ENCODE measurements at places on chromosomes 2 and 18. TPM values are rescaled to one million over a fixed set of nuclear protein-coding genes. Genes with fewer than 3 reads are reported as not detected.

The RAPGEF4 gene
- polyA plus RNA-seq = 2.1 TPM

The ZAP70 gene
- 2.6 TPM for polyA plus RNA-seq

- no peak for DNase-seq
Observed at GRCh38 chr2:28413899-28414295, 21.2 kb downstream of the FOSL2 start.

The CYP1B1 gene
- 2.1 TPM for polyA plus RNA-seq

DNA sequence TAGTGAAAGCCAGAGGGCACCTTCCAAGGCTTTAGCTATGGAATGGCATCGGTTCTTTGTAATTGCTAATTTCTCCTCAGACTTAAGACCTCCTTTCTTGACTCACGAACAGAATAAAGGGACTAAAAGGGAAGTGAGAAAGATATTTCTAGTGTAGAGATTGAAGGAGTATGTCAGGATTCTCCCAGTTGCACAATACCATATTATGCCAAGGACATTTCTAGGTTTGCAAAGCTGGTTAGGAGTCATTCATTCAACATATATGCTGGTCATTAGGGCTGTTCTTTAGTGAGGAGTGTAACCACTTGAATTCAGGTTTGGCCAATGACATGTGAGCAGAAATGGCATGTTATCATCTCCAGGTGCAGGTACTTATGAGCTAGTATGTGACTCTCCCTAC is 7.4 kb downstream of the REEP1 start:
- no peak for DNase-seq

DNA sequence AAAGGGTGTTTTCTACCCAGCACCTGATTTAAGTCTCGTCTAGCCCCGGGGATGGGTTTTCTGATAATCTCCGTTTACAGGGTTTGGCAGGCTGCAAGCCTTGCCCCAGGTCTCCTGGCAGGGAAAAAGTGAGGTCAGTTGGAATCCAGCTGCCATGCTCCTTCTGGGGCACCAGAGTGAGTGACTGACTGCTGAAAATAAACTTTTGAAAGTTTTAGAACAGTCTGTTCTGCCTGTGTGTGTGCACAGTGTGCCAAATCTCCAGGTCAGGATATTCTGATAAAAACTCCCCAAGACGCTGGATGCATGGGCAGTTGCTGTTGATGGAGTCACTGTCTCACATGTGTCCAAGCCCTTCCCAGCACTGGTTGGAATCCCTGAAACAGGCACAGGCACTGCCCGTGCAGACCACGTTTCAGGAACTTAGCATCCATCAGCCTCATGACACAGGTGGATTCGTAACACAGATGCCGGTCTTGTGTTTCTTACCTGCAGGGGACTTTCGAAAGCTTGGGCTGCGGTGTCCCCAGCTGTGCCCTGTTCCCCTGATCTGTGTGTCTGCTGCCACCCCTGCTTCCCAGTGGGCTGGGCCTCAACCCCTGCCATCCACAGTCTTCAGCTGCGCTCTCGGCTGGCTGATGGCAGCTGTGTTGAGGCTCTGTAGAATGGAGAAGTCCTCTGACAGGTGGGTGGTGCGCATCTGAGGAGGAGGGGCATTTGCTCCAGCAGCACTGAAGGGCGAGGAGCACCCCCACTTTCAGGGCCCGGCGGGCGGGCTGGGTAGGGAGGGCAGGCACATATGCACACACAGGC is 65.0 kb downstream of the SH3RF3 start:
- DNase-seq = no peak

- DNase-seq = no peak
Observed at GRCh38 chr2:239195992-239196391, 204.8 kb downstream of the HDAC4 start.

The SERPINB13 gene
- not detected for polyA plus RNA-seq

The POTEJ gene
- polyA plus RNA-seq = 0.19 TPM

- DNase-seq = no peak
Observed at GRCh38 chr18:47898055-47898454, 32.4 kb downstream of the SMAD2 start.

- DNase-seq = no peak
Observed at GRCh38 chr2:168658706-168659105, 143.7 kb upstream of the NOSTRIN start.

DNA sequence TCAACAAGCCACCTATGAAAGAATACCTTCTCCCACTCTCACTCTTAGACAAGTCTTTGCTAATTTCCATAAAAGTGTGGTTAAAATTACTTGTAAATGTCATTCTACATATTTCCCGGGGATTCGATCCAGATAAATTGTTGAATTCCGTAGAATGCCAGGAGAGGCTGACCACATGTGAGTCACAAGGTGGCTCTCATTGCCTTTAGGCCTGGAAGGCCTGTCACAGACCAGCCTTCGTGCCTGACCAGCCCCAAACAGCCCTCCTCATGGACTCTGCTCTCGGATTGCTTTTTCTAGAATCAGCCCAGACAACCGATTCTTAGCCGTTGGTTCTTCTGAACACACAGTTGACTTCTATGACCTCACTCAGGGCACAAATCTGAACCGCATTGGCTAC is 86.0 kb downstream of the RTN4 start:
- DNase-seq = no peak

The GKN2 gene
- polyA plus RNA-seq = 0.07 TPM

- DNase-seq = no peak
Observed at GRCh38 chr2:128595763-128596395, 277.2 kb upstream of the HS6ST1 start.

DNA sequence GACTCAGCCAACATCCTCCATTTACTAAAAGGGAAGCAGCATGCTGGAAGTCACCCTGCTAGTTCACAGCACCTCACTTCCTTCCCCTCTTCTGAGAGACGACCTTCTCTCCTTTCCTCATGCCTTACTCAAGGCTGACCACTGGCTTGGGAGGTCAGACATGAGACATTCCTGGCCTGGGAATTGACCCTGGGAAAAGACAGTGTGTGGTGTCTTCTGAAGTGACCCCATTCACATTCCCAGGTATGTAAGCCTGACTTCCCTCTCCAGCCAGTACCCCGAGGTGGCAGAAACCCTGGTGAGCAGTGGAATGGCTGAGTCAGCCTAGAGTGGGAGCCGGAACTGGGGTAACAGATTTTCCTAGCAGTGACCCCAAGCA is 92.4 kb downstream of the PLB1 start:
- DNase-seq = no peak

DNA sequence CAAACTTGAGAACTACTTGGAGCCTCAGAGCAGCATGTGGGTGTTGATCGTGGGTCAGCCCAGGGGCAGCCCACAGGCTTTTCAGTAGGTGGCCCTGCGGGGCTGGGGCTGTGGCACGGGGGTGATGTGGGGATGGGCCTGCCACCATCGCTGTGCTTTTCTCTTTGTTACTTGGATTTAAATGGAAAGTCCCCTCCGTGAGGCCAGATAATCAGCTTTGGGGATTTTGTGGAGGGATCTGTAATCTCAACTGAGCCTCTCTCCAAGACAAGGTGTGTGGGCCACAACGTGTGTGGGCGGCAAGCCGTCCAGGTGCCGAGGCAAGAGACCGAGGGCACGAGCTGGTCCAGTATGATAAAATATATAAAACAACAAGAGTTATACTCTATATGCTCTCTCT is 16.7 kb downstream of the COLEC11 start:
- DNase-seq = no peak

DNA sequence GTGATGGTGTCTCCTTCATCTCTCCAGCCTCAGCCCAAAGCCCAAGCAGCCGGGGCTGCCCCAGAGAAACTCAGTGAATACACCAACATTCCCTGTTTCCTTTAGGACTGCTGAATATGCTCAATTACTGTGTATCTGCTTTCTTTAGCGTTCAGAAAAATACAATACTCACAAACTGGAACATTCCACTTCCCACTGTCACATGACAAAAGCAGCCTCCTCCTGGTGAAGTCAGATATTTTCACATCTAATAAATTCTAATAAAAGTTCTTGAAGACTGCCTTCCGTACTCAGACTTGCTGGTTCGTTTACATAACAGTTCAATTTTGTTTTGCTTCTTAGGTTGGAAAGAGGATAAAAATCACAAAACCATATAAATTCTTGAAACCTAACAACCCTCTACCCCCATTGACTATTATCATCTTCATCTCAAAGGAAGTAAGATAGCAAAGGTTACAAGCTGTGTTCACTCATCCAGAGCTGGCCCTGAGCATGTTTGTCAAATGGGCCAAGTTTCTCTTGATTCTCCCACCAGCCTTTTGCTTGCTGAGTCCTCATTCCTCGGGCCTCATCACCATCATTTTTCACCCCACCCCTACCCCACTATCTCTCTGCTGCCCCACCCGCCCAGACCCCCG is 190.8 kb upstream of the HNRNPA3 start:
- DNase-seq = no peak

DNA sequence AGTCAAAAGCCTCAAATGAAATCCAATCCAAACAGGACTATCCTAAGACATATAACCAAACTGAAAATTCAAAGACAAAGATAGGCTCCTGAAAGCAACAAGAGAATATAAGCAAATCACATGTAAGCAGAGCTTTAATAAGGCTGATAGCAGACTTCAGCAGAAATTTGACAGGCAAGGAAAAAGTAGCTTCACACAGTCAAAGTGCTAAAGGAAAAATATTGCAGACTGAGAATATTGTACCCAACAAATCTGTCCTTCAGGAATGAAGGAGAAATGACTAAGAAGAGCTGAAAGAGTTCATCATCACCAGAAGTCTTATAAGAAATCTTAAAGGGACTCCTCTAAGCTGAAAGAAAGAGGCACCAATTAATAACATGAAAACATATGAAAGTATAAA is 150.0 kb downstream of the EVA1A start:
- DNase-seq = no peak

- no peak for DNase-seq
Observed at GRCh38 chr2:74250189-74250631, 51.8 kb downstream of the MTHFD2 start.

- no peak for DNase-seq
Observed at GRCh38 chr2:233964581-233964980, 47.4 kb downstream of the TRPM8 start.

- DNase-seq = peak; percentile 39
Observed at GRCh38 chr18:23357996-23358594, 95.0 kb upstream of the RIOK3 start.

The CDCA7 gene
- polyA plus RNA-seq = 0.19 TPM

GRCh38 chr2:79511320-79511951 is 1.4 kb upstream of the CTNNA2 start:
- DNase-seq = peak; percentile 71

DNA sequence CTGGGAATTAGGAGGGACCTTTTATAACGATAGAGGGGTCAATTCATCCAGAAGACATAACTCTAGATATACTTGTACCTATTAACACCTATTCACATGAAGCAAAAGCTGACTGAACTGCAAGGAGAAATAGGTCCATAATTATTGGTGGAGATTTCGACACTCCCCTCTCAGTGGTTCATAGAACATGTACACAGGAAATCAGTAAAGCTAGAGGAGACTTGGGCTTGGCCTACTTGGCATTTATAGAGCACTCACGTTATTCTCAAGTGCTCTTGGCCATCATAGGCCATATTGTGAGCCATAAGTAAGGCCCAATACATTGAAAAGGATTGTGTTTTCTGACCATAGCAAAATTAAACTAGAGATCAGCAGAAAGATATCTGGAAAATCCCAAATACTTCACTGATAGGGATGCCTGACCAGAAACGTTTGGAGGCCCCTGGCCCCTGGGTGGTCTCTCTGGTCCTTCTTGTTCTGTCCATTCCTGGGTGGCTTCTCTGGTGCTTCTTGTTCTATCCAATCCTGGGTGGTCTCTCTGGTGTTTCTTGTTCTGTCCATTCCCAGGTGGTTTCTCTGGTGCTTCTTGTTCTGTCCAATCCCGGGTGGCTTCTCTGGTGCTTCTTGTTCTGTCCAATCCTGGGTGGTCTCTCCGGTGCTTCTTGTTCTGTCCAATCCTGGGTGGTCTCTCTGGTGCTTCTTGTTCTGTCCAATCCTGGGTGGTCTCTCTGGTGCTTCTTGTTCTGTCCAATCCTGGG is 49.0 kb downstream of the SNED1 start:
- no peak for DNase-seq

DNA sequence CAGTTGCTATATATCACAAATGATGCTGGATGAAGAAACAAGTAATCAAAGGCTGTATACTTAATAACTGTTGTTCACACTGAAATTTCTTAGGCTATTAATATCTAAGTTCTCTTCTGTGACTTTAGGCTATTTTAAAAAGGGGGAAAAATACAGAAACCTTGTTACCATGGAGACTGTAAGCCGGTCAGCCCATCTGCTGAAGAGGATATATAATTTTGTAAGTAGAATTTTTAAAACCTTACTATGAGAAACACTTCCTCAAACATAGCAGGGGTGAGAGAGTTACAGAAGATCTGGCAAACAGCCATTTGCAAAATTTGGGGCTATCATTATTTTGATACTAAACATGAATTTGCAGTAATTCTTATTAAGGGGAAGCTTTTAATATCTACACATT is 27.8 kb downstream of the CACNB4 start:
- no peak for DNase-seq

- DNase-seq = no peak
Observed at GRCh38 chr18:79724299-79725080, 44.9 kb downstream of the CTDP1 start.

GRCh38 chr2:134198006-134198634 is 55.8 kb upstream of the MGAT5 start:
- no peak for DNase-seq

DNA sequence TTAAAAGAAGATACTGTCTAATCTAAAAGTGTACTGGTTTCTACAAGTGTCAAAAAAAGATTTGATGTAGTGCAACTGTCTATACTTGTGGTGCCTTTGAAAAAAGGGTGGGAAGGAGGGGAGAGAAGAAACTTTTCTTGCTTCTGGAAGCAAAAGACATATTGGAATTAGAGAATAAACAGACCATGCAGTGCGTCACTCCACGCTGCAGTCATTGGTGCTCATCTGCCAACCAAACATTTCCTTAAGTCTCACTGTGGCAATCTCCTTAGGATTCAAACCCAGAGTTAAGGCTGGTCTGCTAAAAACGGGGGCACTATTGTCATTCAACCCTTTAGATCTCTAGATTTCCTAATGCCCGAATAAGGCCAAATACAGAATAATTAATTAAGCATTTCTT is 50.9 kb downstream of the PELI1 start:
- DNase-seq = no peak

- DNase-seq = no peak
Observed at GRCh38 chr2:238507836-238508235, 81.1 kb downstream of the ASB1 start.

DNA sequence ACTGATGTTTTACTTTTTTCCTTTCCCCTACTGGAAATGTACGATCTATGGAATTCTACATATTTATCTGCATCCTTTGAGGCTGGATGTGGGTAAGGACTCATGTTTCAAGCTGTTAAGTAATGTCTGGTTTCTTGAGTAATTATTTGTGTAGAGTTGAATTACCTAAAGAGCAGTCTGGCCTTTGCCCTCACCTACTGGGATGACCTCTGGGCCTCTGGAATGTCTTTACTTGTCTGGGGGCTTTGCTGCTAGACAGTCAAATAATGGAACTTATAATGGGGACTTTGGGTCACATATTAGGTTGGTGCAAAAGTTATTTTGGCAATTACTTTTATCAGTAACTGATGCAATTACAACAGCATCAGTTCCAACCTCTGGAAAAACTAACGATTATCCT is 244.7 kb downstream of the CCDC178 start:
- DNase-seq = no peak

- no peak for DNase-seq
Observed at GRCh38 chr2:64062840-64063239, 43.6 kb upstream of the VPS54 start.

Data from pancreas (tissue), 10 donors.